Calu3 (cell line): ENCODE measurements at places on chromosomes 3 and 15. TPM values are rescaled to one million over a fixed set of nuclear protein-coding genes. Genes with fewer than 3 reads are reported as not detected.
A peak's percentile ranks its signal among the peaks of the same experiment; 100 is the strongest.

- DNase-seq, result no peak
- H3K27ac ChIP-seq, result no peak overlapping the region
- H3K4me1 ChIP-seq, result peaks cover 13% of the 10 kb centered on the region
- H3K36me3 ChIP-seq, result peaks cover 20% of the 10 kb centered on the region
- H3K27me3 ChIP-seq, result no peaks in the 10 kb centered on the region
- peak overlapping the region; percentile 92 for H3K4me3 ChIP-seq
Measured at GRCh38 chr15:35546511-35547381, 781 bp upstream of the DPH6 start.

- H3K4me1 ChIP-seq, result no peaks in the 10 kb centered on the region
- no peaks in the 10 kb centered on the region for H3K27me3 ChIP-seq
- no peaks in the 10 kb centered on the region for H3K36me3 ChIP-seq
- H3K4me3 ChIP-seq, result no peak overlapping the region
- no peak overlapping the region for H3K27ac ChIP-seq
Measured at GRCh38 chr3:99711351-99711750, 73.0 kb downstream of the COL8A1 start.

GRCh38 chr3:171225165-171225564 lies 198.6 kb upstream of the SLC2A2 start:
- H3K4me3 ChIP-seq, result no peak overlapping the region
- peaks cover 8% of the 10 kb centered on the region for H3K4me1 ChIP-seq
- H3K27me3 ChIP-seq, result no peaks in the 10 kb centered on the region
- no peaks in the 10 kb centered on the region for H3K36me3 ChIP-seq
- no peak overlapping the region for H3K27ac ChIP-seq

DNA sequence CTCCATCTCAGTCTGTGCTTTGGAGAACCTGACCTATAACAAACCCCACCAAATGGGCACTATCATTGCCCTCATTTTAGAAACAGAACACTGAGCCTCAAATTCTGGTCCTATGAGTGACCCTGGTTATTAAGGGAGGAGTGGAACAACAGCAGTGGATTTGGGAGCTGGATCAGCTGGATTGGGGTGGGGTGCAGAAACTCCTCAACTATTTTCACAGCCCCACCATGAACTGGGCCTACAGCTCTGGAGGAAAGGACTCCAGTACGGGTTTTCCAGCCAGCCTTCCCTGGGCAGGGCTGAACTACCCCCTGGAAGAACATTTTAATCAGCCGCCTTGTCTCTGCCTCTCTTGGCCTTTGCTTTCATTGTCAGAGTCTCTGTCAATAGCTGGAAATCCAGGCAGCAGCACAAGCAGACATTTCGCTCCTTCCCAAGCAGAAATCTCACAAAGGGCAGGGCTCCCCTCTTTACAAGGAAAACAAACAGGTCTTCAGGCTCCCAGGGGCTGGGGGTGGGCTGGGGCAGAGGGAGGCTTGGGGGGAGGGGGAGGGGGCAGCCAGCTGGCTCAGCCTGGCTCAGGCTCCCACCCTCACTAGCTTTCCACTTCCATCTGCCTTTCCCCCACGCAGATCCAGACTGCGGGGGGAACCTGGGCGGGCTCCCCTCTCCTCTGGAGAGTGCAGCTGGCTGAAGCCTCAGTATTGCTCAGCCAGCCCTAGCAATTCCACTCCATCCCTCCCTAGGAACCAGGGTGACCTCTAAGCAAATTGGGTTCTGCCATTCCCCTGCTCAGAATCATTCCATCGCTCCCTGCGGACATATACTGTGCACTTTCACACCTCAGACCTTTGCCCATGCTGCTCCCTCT lies 13.7 kb upstream of the TLE3 start:
- no peaks in the 10 kb centered on the region for H3K36me3 ChIP-seq
- peak overlapping the region; percentile 12 for H3K4me3 ChIP-seq
- DNase-seq, result peak; percentile 72
- H3K27me3 ChIP-seq, result peaks cover 44% of the 10 kb centered on the region
- peak overlapping the region; percentile 29 for H3K27ac ChIP-seq
- H3K4me1 ChIP-seq, result peaks cover 18% of the 10 kb centered on the region

DNA sequence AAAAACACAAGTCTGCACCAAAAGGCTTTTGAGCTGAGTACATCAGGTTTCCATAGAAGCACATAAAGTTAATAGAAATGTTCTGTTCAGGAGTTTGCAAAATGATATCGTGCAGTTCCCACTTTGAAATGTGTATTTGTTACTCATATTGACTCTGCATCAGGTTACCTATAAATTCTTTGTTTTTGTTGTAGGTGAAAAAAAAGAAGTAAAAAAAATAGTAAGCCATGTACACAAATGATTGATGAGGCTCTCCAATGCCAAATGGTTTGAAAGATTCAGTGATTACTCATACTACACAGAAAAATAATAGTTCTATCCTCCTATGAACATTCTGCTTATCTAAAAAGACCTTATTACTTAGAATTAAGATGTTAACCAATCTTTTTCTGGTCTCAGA lies 287.3 kb upstream of the MME start:
- H3K36me3 ChIP-seq, result no peaks in the 10 kb centered on the region
- H3K27me3 ChIP-seq, result no peaks in the 10 kb centered on the region
- H3K4me3 ChIP-seq, result no peak overlapping the region
- no peaks in the 10 kb centered on the region for H3K4me1 ChIP-seq
- DNase-seq, result no peak

DNA sequence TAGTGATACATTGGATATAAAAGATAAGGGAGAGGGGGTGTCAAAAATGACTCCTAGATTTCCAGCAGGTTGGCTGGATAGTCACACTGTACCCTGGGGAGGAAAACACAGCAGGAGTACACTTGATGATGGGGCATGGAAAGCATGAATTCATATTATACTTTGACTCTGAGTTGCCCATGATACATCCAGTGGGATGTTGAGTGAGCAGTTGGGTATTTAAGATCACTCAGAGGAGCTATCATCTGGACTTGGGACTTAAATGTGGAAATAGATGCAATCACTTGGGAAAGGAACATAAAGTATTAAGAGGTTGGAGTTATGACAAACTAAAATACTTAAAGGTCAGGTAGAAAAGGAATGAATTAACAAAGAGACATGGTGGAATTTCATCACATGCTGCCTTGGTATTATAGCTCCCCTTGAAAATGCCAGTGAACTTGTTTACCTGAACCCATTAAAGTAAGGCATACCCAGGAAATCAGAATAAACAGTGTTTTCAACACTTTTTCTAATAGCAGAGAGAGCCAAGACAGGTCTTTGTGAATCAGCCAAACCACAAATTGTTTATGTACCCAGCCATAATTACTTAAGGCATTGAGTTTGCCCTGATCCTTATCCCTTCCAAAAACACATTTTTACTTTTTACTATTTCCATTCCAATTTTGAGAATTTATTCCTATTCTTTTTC lies 49.9 kb upstream of the ABI3BP start:
- H3K36me3 ChIP-seq, result no peaks in the 10 kb centered on the region
- H3K27ac ChIP-seq, result no peak overlapping the region
- DNase-seq, result no peak

GRCh38 chr3:147157631-147158030 lies 248.7 kb downstream of the ZIC4 start:
- H3K27me3 ChIP-seq, result no peaks in the 10 kb centered on the region
- H3K4me1 ChIP-seq, result no peaks in the 10 kb centered on the region
- no peaks in the 10 kb centered on the region for H3K36me3 ChIP-seq
- H3K27ac ChIP-seq, result no peak overlapping the region

The GRAMD1C gene
- 5.0 and 6.3 TPM in 2 replicates for total RNA-seq

- no peak overlapping the region for H3K4me3 ChIP-seq
- no peaks in the 10 kb centered on the region for H3K27me3 ChIP-seq
- peaks cover 40% of the 10 kb centered on the region for H3K4me1 ChIP-seq
- no peaks in the 10 kb centered on the region for H3K36me3 ChIP-seq
- no peak for DNase-seq
- no peak overlapping the region for H3K27ac ChIP-seq
Measured at GRCh38 chr3:149215515-149215914, 6.1 kb downstream of the CP start.

The CD200R1 gene
- not detected in 2 replicates for total RNA-seq

GRCh38 chr15:69679623-69680228 lies 227.1 kb downstream of the RPLP1 start:
- DNase-seq, result no peak
- no peak overlapping the region for H3K4me3 ChIP-seq
- no peak overlapping the region for H3K27ac ChIP-seq

DNA sequence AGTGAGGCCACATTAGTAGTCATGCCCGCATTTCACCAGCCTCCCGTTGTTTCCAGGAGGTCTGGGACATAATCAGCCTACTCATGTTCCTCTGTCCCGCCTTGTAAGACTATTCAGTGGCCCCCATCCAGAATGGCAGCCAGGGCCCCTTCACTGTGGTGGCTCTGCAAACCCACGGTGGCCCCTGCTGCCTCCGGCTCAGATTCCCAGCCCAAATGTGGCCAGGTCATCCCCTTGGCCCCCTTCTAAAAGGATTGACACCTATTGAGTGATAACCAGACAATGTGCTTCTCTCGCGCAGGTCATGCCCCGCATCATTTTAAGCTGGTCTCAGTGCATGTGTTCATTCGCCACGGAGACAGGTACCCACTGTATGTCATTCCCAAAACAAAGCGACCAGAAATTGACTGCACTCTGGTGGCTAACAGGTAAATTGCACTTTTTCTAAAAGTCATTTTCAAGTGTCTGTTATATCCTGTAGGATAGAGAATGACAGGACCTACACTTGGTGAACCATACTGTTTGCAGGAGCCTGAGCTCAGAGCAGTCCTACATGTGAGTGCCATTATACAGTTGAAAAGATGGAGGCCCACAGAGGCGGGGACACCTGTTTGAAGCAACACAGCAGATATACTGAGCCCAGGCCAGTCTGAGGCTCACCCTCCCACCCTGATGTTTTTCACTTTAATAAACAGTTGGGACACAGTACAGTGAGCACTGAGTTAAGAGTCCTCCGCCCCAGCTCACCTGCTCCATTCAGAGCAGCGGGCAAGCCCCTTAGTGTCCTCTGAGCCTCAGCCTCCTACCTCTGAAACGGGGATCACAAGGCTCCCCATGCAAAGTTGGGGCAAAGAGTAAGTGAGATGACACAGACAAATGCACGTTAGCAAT lies 47.7 kb downstream of the PXYLP1 start:
- H3K36me3 ChIP-seq, result no peaks in the 10 kb centered on the region
- no peaks in the 10 kb centered on the region for H3K4me1 ChIP-seq
- H3K27me3 ChIP-seq, result no peaks in the 10 kb centered on the region

GRCh38 chr3:153113541-153113940 lies 48.5 kb upstream of the RAP2B start:
- no peak overlapping the region for H3K27ac ChIP-seq
- H3K27me3 ChIP-seq, result no peaks in the 10 kb centered on the region
- no peak overlapping the region for H3K4me3 ChIP-seq
- DNase-seq, result no peak
- no peaks in the 10 kb centered on the region for H3K4me1 ChIP-seq

DNA sequence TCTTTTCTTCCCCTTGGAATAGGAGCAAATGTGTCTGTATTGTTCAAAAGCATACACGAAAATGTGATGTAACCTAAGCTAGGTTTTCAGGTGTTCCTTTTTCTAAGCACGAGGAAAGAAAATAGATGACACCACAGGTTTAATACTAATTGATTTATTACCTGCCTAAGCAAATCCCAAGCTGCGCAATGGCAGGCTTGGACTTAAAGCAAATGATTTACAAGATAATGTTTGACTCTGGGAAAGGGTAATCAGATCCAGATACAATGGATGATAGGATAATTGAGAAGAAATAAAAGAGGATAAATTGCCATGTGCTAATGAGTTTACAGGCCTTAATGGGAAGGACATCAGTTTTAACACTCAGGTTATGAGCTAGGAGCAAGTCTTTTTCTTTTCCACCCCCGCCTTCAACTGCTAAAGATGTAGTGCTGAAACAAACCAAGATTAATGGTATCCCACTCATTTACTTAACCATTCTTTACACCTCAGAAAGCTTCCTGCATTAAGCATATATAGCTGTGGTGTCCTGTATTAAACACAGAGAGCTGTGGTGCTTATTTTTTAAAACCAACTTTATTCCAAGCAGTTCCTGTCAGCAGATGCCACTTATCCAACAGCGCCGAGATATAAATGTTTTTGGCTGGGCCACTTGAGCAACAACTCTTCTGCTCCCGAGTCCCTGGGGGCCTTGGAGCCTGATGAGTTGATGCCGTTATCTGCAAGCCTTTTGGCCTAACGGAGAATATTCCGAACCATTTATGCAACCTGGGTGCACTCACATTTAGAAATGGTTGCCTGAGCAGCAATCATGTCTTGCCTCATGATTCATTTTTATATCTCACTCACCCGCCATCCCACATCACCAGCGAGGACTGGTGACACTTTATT lies 205.5 kb downstream of the MECOM start:
- H3K4me3 ChIP-seq, result no peak overlapping the region
- H3K27ac ChIP-seq, result no peak overlapping the region
- H3K36me3 ChIP-seq, result no peaks in the 10 kb centered on the region
- H3K4me1 ChIP-seq, result peaks cover 11% of the 10 kb centered on the region
- no peaks in the 10 kb centered on the region for H3K27me3 ChIP-seq

DNA sequence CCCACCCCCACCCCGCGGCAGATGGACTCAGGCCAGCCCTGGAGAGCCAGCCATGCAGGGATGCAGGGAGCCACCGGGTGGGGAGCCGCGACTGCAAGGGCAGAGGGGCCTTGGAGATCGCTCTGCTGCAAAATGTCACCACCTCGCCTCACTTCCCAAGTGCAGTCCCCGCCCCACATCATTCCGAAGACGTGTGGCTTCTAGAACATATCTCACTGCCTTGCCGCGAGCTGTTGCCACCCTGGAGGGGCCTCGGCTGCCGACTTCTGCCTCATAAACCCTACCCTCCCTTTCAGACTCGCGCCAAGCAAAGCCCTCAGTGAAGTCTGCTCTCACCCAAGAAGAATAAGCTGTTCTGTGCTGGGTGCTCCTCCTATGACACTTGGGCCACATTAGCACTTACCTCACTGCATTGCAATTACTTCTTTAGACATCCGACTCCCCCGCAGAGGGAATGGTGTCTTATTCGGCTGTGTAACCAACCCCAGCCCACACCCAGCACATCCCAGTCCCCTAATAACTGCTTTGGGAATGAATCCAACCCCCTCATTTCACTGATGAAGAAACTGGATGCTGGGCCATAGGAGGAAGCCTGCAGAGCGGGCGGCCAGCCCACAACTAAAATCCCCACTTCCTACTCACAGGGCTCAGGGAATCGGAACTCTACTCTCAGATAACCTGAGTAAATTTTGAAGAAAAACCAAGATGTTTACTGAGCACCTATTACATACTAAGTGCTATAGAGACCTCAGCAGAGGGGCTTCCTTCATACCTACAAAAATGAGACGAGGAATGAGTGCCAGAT lies 8.6 kb downstream of the TLE3 start:
- no peak overlapping the region for H3K4me3 ChIP-seq
- DNase-seq, result no peak
- peaks cover 35% of the 10 kb centered on the region for H3K36me3 ChIP-seq
- H3K27ac ChIP-seq, result no peak overlapping the region
- H3K27me3 ChIP-seq, result no peaks in the 10 kb centered on the region
- peaks cover 42% of the 10 kb centered on the region for H3K4me1 ChIP-seq

DNA sequence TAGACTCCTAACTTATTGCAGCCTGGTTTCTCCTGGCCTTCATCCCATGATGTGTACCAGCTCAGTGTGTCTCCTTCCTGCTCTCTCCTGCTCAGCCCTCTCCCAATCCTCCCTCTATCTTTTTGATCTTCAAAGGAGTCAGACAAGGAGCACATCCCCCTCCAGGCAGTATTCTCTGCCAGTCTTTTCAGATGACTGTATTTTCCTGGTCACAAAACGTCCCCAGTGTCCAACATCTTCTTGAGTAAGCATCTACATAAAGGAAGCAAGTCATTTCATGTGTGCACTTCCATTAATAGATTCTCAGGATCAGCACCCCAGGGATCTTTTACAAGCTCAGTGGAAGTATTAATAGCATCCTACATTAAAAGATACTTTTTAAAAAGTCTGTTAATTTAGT lies 148.9 kb upstream of the THBS1 start:
- H3K27ac ChIP-seq, result no peak overlapping the region
- no peak overlapping the region for H3K4me3 ChIP-seq
- H3K36me3 ChIP-seq, result no peaks in the 10 kb centered on the region
- no peak for DNase-seq
